ENCODE measurements at places on chromosomes 11 and 22.

DNA sequence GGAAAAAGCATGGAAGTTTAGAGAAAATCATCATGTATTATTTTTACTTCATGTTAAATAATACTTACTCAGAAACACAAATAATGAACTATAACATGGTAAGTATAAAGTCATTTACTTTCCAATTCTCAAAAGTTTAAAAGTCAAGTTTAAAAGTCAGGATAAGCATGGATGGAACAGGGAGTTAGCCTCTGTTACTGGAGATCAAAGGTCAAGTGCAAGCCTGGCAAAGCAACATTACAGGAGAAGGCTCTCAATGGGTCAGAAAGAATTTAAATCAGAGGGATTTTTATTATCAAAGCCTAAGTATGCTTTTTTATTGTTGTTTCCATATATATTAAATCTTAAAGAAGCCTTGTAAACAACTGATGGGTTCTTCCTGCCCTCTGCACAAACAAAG is 505.4 kb downstream of the KCNA4 start:
- no peak for DNase-seq

DNA sequence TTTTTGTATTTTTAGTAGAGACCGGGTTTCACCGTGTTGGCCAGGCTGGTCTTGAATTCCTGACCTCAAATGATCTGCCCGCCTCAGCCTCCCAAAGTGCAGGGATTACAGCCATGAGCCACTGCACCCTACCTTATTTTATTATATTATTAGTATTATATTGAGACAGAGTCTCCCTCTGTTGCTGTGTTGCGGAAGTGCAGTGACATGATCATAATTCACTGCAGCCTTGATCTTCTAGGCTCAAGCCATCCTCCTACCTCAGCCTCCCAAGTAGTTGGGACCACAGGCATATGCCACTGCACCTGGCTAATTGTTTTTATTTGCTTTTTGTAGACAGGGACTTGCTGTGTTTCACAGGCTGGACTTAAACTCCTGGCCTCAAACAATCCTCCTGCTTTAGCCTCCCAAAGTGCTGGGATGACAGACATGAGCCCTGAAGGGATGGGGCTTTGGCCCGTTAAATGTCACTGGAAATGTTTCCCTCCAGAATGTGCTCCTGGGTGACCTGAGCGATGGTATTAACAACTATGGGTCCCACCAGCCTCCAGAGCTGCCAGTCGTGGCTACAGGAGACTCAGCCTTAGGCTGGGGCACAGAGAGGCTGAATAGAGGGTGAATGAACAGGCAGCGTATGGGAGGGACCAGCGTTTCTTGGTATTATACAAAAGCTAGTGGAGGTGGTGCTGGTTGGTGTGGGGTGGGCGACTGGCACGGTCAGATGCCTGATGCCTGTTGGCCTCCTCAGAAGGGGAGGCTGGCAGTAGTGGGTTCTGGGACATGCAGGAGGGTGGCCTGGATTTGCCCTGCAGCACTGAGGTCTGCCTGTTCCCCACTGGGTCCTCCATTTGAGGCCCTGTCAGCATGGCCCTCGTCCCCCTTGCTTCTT is 7.3 kb downstream of the TANGO2 start:
- DNase-seq: peak; percentile 38

DNA sequence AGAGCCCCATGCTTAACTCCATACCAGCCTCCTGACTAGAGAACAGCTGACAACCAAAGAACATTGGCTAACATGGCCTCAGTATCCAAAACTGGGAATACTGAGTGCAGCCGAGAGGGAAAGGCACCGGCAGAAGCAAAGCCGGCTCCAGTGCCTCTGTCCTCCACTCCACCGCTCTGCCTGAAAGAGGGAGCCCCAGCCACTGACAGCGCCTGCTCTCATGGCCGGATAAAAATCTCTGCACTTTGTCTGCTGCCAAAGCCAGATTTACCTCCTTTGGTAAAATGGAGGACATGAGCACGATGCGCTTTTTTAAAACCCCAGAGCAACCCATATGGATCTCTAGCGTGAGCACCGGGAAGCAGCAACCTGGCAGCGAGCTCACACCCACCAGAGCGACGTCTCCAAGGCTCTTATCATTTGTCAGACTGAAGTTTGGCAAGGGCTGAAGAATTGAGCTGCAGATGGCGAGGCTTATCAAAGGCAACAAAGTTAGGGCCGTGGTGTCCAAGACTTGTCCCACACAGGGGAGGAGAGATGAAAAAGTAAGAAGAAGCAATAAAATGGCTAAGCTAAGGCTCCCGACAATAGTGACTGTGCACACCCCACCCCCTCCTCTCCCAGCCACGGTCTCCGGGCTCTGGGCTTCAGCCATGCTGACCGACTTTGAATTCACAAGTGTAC is 71.4 kb downstream of the EFCAB6 start:
- DNase-seq: no peak

- no peak for DNase-seq
Observed at GRCh38 chr11:104106136-104106754, 57.7 kb downstream of the PDGFD start.

GRCh38 chr11:18723991-18724390 is 2.0 kb downstream of the IGSF22 start:
- no peak for DNase-seq

DNA sequence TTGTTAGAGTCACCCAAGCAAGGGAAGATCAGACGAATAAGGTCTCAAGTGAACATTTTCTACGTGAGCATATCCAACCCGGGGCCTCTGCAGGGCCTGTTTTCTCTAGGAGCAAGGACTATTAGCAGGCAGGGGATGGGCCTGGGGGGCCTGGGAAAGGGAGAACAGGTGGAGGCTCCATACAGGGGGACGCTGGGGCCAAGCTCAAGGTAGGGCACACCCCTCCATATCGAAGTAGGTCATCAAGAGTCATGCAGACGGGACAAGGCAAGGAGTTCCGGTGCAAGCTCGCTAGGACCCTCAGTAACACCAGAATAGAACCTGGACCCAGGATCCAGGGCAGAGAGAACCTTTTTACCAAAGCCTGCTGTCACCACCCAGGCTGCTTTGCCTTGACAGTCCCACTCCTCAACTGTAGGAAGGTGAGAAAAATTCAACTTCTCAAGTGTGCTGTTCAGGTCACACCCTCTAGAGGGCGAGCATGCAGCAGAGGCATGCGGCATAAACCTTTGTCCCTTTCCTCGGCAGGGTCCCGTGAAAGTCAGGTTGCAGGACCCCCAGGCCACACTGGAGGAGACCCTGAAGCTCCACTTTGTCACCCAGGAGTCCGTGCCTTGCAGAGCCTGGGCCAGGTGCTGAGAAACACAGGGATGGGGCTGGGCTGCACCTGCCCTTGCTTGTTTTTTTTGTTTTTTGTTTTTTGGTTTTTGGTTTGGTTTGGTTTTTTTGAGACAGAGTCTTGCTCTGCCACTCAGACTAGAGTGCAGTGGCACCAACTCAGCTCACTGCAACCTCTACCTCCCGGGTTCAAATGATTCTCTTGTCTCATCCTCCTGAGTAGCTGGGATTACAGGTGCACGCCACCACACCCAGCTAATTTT is 8.6 kb upstream of the APOBEC3B start:
- peak; percentile 51 for DNase-seq

GRCh38 chr11:119586181-119586580 is 142.8 kb downstream of the NECTIN1 start:
- DNase-seq: peak; percentile 32

GRCh38 chr11:71535825-71536224 is 2.0 kb upstream of the KRTAP5-8 start:
- no peak for DNase-seq

GRCh38 chr22:22877523-22878210 is 9.9 kb upstream of the IGLL5 start:
- DNase-seq: peak; percentile 48

GRCh38 chr22:30556388-30556787 is 9.8 kb upstream of the SEC14L6 start:
- DNase-seq: no peak

- DNase-seq: no peak
Observed at GRCh38 chr11:34236572-34236971, 121.2 kb downstream of the ABTB2 start.

DNA sequence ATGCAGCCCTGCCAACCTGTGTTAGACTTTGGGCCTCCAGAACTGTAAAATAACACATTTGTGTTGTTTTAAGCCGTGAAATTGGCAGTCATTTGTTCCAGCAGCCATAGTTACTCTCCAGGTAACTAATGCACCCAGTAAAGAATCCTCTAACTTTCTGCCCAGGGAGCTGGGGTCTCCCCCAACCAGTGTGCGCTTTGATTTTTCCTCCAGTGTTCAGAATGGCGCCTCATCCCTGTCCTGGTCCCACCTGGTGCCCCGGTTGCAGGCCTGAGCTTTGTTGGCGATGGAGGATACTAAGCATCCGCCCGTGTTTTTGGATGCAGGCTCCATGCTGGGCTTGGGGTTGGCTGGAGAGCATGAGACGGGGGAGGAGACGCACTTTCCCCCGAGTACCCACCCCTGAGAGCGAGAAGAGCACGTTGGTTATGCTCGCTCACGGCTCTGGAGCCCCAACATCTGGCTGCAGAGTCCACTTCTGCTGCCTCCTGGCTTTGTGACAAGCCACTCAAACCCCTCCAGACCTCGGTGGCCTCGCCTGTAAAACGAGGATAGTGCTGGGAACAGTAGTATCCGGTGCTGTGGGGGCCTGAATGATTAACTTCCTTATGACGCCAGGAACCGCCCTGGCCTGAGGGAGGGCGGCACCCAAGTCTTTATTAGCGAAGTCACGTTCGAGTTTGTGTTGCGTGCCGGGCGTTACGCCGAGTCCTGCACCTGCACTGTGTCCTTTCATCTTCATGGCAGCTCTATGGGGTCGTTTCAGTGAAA is 25.8 kb downstream of the MRGPRD start:
- peak; percentile 16 for DNase-seq

DNA sequence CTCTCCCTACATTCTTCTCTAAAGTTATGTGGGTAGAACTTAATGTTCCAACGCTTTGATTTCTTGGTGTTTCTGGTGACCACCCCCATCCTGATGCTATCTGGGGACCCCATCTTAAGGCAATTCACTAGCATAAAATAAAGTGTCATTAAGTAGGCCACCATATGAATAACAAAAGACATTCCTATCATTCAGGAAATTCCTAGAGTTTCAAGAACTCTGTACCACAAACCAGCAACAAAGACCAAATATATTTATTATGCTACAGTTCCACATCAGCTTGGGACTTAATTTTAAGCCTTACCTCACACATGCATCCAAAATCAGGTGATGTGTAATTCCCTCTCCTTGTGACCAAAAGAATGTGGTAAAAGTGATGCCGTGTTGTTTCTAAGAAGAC is 254.6 kb upstream of the LRRC4C start:
- DNase-seq: no peak

GRCh38 chr11:71310184-71310583 is 57.8 kb upstream of the SHANK2 start:
- DNase-seq: no peak

GRCh38 chr11:75400146-75400865 is 988 bp downstream of the RPS3 start:
- peak; percentile 24 for DNase-seq

DNA sequence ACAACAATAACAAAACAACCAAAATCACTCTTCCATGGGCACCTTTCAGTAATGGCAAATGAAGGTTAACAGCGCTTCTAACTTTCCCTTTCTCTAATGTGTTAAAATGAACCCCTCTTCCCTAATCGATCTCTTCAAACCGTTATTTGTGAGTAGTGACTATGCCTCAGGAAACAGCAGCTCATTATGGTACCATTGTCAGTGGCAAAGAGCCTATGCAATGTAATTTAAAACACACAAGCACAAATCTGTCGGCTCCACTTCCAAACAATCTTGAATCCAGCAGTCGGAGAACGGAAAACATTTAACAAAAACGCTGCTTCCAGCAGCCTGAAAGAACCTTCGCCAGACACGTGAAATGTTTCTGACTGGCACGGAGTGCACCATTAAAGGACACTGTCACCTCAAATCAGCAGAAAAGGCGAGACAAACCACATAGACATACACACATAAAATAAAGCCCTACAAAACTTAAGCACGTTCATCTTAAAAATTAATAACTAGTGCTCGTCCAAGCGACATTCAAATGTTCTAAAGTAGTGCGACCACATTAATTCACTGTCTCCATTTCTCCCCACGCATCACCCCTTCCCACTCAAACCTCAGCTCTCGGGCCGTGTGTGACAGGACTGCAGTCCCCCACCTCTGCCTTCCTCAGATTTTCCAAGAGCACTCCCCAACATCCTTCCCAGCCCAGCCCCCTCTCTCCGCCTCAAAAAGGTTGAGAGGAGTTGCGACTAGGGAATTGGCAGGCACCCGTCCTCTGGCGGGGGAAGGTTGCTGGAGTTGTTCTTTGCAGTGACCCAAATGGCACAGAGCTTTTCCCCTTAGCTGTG is 748 bp downstream of the RAB30 start:
- no peak for DNase-seq

DNA sequence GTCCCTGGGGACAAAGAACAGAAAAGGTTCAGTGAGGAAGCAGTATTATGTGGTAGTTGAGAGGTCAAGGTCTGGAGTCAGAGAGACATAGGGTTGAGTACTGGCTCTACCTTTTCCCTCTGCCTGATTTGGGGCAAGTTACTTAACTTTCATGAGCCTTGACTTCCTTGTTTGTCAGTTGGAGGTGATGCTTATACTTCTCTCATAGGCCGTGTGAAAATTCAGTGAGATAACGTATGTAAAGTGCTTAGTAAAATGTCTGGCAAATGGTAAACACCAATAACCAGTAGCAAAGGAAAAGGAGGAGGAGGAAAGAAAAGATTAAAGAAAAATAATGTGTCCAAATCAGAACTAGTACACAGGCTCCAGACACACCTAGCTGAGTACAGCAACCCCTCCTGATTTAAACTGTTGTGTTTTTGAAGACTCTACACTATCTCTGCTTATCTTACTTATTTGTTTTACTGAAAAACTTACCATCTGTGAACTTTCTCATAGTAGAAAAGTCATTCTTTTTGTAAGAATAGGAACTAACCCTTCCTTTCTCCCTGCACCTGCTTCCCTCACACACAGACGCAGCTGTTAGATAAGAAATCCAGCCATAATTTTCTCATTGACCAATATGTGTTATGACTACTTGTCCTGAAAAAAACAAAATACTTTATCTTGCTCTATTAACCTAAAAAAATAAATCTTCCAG is 126.9 kb downstream of the CD44 start:
- DNase-seq: no peak

GRCh38 chr22:19848298-19849224 is 6.1 kb downstream of the GNB1L start:
- peak; percentile 66 for DNase-seq

- DNase-seq: no peak
Observed at GRCh38 chr11:22869325-22869724, 9.1 kb upstream of the CCDC179 start.
